SJSA1 (cell line): ENCODE measurements at places on chromosomes 1 and 21. TPM values are rescaled to one million over a fixed set of nuclear protein-coding genes. Genes with fewer than 3 reads are reported as not detected.
A peak's percentile ranks its signal among the peaks of the same experiment; 100 is the strongest.

- DNase-seq: peak; percentile 83
Observed at GRCh38 chr1:31705080-31705866, 1.5 kb upstream of the COL16A1 start.

DNA sequence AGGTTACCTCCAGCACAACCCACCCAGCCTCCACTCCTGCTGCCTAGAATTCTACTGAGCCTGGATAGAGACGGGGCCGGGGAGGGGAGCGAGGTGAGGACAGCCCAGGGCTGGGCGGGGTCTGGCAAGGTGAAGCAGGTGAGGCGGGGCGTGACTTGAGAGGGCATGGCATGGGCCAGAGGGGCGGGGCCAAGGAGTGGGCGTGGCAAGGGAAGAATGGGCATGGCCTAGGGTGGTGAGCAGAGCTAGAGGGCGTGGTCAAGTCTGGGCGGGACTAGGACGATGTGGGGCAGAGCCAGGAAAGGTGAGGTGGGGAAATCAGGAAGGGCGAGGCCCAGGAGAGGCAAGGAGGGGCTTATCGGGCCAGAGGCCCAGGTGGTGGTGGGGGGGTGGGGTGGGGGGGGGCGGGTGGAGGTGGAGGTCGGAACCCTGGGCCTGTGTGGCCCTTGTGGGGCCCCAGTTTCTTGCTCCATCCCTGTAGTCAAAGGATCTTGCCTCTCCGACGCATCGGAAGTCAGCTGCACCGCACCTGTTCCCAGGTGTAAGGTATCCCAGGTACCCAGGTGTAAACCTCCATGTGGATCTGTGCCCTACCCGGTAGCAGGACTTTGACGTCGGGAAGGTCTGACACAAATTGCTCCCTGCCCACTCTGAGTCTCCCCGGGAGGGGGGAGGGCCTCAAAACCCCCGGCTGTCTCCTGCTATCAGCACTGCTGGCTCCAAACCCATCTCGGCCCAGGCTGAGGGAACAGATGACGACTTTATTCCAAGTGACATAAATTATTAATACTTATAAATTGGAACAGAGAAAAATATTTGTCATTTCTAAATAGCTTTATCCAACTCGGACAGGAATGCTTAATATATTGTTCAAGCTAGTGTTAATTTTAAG lies 32.9 kb upstream of the UTS2 start:
- no peak for DNase-seq

The NR1I3 gene
- total RNA-seq: not detected in 2 replicates

- DNase-seq: no peak
Observed at GRCh38 chr1:85048296-85049064, at the start of gene MCOLN3. TSS of gene MCOLN3 (minus strand) at chr1:85048500. CDS start at chr1:85045360, 3,140 bp downstream.

DNA sequence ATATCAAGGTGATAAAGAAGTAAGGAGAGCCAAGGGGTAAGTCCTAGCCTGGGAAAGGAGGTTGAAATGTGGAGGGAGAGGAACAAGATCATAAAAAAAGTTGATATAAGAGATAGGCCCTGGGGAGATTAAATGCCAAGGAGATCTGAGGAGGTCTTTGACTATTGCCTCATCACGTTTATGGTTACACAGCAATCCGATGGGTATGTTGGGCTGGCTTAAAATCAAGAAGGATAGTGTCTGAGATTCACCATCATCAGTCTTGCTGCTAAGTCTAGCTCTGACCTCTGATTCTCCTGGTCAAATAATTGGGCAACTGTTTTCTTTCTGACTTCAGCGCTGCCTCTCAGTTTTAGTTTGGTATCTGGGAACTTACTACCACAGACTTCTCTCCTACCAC lies 416.3 kb downstream of the GPATCH2 start:
- DNase-seq: no peak

The MAP3K21 gene
- total RNA-seq: 0.03 and 0.13 TPM in 2 replicates

- peak; percentile 12 for DNase-seq
Observed at GRCh38 chr1:228226956-228227791, 19.3 kb downstream of the OBSCN start.

The DMBX1 gene
- total RNA-seq: not detected in 2 replicates
